ENCODE measurements at places on chromosomes 4 and X. TPM values are rescaled to one million over a fixed set of nuclear protein-coding genes. Genes with fewer than 3 reads are reported as not detected.

Gene ASMT
- not detected for total RNA-seq

Gene SLC38A5
- 24.2 TPM for total RNA-seq

Gene SAGE1
- total RNA-seq, result not detected

Gene LRAT
- not detected for total RNA-seq

Gene NAP1L3
- total RNA-seq, result 0.88 TPM

Gene TLR10
- not detected for total RNA-seq

Gene SEC31A
- total RNA-seq, result 246 TPM

Gene MRFAP1
- 147 TPM for total RNA-seq

GRCh38 chrX:112841820-112842157 is 1.2 kb upstream of the AMOT start:
- DNase-seq, result no peak

DNA sequence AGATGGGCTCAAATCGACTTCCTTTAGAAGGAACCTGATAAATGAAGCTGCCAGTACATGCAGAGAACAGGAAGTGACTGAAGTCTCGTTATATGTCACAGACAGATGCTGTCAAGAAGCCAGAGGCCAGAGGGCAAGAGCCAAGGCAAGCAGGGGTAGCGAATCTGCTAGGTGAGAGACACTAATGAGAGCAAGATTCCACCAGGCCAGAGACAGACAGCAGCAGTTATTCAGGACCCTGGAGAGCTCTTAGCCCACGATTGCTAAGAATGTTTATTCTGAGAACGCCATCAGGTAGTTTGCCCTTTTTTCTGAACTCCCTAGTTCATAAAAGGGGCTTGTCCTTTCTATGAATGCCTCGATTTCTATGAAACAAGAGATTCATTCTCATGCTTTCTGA is 73.7 kb downstream of the BEND2 start:
- DNase-seq, result peak; percentile 34

GRCh38 chrX:7219153-7219705 is 71.3 kb upstream of the PUDP start:
- DNase-seq, result no peak

DNA sequence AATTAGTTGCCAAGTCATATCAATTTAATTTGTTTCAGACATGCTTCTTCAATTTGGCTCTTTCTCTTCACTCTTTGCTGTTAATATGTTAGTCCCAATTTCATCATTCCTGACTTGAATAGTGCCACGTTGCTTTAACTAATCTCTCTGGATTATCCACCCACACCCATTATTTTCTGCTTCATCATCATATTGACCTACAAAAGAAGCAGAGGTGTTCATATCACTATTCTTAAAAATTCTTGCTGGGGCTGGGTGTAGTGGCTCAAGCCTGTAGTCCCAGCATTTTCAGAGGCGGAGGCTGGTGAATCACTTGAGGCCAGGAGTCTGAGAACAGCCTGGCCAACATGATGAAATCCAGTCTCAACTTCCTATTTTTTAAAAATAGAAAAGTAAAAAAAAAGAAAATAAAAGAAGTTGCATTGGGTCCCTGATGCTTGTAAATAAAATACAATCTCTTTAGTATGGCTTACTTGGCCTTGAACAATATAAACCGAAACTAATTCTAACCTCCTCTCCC is 65.7 kb upstream of the KCNIP4 start:
- DNase-seq, result no peak

DNA sequence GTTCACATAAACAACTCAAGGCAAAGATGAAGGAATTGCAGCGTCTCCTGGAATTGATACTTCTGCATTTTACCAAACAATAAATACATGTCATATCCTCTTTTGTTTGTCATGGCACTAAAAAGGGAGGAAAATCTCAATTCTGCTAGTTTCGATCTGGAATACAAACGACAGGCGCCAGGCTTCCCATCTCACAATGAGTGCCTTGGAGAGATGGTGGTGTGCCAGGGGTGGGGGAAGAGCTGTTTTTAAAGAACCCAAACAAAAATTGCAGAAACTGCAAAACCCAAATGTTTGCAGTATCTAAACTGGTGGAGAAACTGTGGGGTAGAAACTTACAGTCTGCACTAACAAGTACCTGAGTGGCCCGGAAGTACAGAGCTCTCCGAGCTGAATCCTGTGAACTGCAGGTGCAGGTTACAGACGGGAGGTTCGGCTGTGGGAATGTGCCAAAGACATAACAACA is 53.0 kb upstream of the KLF3 start:
- no peak for DNase-seq

- DNase-seq, result peak; percentile 48
Measured at GRCh38 chr4:26321373-26322221, 783 bp downstream of the RBPJ start.

DNA sequence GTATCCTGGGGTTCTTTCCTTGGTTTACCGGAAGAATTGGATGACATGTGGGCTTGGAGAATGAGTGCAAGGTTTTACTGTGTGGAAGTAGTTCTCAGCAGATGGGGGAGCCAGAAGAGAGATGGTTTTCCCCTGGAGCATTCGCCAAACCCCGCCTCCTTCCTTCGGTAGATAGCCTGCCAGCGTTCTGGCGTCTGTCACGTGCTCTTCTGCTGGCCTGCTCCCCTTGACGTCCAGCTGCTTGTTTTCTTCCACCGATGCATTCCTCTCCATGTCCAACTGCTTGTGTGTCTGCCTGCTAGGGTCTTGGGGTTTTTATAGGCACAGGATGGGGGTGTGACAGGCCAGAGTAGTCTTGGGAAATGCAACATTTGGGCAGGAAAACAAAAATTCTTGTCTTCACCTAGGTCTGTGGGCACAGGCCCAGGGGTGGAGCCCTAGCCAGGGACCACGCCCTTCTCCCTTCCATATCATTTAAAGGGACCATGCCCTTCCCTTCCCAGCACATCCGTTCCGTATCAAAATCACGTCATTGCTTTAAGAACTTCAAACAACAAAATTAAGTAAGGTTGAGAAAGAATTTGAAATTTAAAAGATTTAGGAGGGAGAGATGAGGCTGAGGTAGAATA is 538.7 kb upstream of the SMIM31 start:
- no peak for DNase-seq

DNA sequence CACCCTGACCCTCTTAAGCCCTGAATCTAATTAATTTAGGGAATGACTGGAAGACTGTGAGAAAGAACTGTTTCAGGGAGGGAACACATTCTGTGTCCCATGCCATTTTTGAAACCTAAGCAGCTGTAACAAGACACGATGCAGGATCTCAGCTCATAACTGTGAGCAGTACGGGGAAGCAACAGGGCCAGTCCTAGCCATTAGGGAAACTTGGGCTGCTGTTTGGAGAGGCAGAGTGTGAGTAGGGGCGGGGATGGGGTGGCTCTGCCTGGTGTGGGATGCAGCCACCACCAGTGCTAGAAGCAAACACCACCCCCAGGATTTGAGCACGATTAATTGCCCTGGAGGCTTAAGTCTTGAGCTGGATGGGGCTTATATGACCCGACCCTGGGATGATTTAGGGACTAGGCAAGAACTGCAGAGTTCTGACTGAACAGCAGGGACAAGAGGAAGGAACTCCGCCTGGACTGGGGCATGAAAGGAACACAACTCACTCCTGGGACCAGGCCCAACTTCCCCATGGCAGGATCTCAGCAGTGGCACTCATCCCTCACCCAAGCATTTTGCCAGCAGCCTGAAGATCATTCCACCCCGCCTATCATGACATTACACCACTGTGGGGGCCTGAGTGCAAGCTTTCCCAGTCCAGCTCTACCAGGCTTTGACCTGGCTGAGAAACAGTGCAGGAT is 43.1 kb downstream of the ATRX start:
- DNase-seq, result peak; percentile 10

DNA sequence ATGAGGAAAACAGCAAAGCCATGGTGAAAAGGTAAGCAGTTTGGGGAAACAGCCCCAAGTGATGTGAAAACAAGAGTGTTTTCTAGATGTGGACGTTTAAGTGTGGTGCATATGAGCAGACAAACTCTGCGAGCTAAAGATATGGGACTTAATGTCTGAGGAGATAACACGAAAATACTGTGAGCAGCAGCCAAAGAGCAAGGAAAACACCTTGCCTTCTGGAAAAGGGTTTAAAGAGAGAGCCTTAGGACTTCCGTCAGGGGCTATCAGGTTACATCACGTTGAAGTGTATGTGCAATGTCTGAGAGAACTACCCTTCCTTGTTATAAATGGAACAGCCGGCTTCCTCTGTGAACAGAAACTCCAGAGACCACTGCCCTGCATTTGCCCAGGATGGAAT is 54.2 kb downstream of the LEF1 start:
- no peak for DNase-seq

- DNase-seq, result peak; percentile 34
Measured at GRCh38 chr4:57182132-57182874, 72.1 kb upstream of the IGFBP7 start.

- peak; percentile 17 for DNase-seq
Measured at GRCh38 chr4:168667921-168668320, 171.1 kb downstream of the PALLD start.

- no peak for DNase-seq
Measured at GRCh38 chr4:40699648-40700047, 50.1 kb upstream of the NSUN7 start.
